ENCODE measurements at places on chromosomes 5 and 9.

- no peak for DNase-seq
These were observed 4.1 kb downstream of the SLC1A1 start for GRCh38 chr9:4494332-4494731.

- no peak for DNase-seq
These were observed 182.9 kb upstream of the MEF2C start for GRCh38 chr5:89065919-89066318.

- no peak for DNase-seq
These were observed 55.8 kb downstream of the ENTREP1 start for GRCh38 chr9:69380811-69381210.

- DNase-seq = no peak
These were observed 947.8 kb downstream of the NR2F1-AS1 start for GRCh38 chr5:92633176-92633575.

GRCh38 chr5:132298298-132299212 is 4.4 kb downstream of the SLC22A4 start:
- DNase-seq = no peak

- no peak for DNase-seq
These were observed 380.4 kb downstream of the PTPRD start for GRCh38 chr9:10232352-10232930.

DNA sequence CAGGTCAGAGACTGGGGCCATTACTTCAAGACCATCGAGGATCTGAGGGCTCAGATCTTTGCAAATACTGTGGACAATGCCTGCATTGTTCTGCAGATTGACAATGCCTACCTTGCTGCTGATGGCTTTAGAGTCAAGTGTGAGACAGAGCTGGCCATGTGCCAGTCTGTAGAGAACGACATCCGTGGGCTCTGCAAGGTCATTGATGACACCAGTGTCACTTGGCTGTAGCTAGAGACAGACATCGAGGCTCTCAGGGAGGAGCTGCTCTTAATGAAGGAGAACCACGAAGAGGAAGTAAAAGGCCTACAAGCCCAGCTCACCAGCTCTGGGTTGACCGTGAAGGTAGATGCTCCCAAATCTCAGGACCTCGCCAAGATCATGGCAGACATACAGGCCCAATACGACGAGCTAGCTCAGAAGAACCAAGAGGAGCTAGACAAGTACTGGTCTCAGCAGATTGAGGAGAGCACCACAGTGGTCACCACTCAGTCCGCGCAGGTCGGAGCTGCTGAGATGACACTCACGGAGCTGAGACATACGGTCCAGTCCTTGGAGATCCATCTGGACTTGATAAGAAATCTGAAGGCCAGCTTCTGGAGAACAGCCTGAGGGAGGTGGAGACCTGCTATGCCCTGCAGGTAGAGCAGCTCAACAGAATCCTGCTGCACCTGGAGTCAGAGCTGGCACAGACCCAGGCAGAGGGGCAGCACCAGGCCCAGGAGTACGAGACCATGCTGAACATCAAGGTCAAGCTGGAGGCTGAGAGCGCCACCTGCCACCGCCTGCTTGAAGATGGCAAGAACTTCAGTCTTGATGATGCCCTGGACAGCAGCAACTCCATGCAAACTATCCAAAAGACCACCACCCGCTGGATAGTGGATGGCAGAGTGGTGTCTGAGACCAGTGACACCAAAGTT is 9.3 kb downstream of the NIPBL start:
- no peak for DNase-seq

GRCh38 chr9:73137914-73138313 is 13.8 kb upstream of the ANXA1 start:
- peak; percentile 42 for DNase-seq

DNA sequence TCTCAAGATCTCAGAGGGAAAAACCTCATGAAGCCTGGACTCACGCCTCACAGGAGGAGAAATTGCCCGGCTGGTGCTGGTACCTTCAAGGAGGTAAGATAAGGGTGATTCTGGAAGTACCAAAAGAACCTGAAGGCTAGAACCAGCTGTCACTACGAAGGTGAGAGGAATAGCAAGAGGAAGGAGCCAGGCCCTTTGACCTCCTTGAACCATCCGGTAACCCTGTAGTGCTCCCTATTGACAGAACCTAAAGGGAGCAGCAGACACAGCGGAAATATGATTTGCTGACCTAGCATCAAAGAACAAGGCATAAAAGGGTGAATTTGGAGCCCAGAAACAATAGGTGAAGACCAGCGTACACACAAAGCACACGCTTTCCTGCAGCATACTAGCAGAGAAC is 92.2 kb downstream of the DOCK8 start:
- no peak for DNase-seq

GRCh38 chr5:106523852-106524251 is 1146.9 kb downstream of the EFNA5 start:
- DNase-seq = no peak

DNA sequence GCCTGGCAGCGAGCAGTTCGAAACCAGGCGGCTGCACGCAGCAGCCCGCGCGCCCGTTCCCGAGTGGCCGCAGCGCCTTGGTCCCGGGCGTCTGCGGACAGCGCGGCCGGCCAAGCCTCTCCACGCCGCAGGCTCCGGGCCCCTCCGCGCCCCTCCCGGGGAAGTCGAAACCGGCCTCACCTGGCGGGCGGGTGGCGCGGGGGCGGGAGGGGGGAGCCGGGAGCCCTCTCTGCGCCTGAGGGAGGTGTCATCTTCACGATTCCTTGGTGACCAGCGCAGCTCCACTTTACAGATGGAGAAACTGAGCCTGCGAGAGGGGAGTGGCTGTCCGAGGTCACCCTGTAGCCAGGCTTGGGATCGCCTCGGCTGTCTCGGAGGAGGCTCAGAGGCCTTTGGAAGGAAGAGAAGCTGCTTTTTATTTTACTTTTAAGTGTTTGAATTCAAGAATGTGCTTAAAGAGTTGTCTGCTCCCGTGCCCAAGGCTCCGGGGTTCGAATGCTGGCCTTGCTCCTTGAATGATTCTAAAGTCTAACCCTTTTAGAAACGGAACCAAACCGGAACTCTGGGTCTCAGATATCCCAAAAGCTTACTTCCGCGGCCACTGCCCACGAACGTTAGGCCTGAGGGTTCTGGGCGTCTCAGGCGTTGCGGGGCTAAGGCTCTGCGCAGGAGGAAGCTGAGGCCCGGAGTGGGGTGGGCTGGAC is 662 bp downstream of the SUSD3 start:
- DNase-seq = no peak

GRCh38 chr5:99715921-99716320 is 787.1 kb upstream of the CHD1 start:
- DNase-seq = no peak

GRCh38 chr5:127863161-127863560 is 160.0 kb downstream of the CCDC192 start:
- DNase-seq = no peak

- DNase-seq = no peak
These were observed 233.0 kb downstream of the CD180 start for GRCh38 chr5:66963559-66963971.

DNA sequence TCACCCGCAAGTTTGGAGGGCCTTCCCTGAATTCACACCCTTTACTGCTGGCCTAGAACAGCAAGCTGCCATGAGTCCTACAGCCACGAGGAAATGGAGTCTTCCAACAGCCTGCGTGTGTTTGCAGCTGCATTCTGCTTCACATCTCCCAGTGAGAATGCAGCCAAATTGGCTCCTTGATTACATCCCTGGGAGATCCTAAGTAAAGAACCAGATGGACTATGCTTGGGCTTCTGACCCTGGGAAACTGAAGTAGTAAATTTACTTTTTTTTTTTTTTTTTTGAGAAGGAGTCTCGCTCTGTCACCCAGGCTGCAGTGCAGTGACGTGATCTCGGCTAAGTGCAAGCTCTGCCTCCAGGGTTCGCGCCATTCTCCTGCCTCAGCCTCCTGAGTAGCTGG is 617.0 kb upstream of the CDH18 start:
- DNase-seq = no peak

DNA sequence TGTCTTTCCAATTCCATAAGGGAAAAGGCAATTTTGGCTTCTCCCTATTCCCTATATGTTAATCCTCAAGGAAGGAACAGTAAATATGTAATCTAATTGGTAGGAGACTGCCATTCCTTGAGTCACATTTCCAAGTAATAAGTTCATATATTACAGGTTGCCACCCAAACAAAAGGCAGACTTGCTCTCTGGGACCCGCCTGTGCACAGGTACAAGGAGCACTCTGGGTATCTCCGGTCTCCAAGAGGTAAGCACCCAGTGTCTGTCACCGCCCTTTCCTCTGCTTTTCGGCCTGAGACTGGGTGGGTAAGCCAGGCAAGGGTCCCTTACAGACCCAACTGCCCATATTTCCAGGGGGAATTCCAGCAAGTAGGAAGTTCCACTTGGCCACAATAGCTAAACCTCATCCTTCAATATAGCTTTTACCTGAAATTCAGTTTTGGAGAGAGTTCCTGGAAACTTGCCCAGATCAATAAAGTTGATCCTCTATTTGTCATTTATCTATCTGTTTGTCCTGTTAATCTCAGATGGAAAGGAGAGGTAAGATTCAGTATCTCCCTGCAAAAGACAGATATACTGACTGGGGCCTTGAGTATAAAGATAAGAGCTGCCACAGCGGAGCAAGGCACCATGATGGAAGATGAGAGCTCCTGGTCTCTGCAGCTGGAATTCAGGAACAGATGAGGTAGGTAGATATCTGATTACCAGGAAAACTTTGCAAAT is 81.8 kb downstream of the SUSD1 start:
- DNase-seq = no peak

DNA sequence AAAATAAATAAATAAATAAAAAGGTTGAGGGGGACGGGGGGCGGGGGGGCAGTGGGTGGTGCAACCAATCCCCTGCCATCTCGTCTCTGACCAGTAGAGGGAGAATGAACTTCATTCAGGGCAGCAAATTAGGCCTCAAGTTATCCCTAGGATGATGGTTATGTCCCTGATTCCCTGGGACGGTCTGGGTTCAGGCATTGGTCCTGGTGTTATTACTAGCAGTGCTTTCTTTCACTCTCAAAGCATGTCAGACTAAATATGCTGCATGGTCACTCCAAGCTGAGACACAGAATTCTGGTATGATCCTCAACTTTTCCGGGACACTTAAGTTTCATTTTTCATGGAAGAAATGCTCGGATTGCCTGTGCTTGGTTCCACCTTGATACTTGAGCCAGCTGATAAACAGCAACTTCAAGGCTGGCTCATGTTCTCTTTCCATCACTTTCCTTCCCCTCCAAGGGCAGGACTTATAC is 59.4 kb downstream of the DAP start:
- no peak for DNase-seq

DNA sequence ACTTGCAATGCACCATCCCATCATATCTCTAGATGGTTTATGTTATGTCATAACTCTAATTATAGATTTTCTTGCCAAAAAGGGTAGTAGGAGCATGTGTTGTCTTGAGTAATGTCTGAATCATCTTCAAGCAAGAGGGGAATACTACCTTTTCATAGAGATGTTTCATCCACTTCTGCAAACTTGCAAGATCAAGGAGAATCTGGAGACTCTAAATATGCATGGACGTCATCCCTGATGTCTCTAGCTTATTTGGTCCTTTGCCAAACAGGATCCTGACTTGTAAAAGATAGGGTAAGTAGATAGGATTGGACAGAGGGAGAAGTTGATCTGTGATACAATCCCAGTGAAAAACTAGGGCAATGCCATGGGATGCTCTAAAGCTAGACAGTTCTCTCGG is 246.5 kb downstream of the DMRTA1 start:
- no peak for DNase-seq

DNA sequence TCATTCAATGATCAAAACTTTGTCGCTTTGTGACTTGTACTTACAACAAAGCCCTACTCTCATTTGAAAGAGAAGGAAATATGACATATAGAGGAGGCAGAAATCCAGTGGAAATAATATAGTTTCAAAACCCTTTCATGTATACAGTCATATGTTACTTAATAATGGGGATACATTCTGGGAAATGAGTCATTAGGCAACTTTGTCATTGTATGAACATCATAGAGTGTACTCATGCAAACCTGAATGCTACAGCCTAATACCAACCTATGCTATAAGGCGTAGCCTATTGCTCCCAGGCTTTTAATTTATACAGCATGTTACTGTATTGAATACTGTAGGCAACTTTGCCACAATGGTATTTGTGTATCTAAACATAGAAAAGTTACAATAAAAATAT is 69.0 kb upstream of the SMC2 start:
- peak; percentile 37 for DNase-seq

DNA sequence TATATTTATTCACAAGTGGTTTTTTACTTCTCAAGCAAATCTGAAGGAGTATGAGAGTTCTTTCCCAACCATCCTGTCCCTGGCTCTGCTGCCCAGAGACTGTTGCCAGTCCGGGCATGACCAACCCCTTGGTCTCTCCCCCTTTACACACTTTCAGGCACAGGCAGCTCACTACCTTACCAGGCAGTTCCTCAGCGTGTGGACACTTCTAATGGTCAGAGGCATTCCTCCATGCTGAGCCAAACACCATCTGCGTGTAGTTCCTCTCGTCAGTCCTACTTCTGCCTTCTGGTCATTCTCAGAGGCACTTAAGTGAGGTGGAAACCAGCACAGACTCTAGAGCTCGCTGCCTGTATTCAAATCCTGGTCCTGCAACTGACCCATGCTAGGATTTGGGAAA is 56.1 kb downstream of the TSTD2 start:
- DNase-seq = no peak

GRCh38 chr5:82319192-82319591 is 41.0 kb upstream of the RPS23 start:
- no peak for DNase-seq

DNA sequence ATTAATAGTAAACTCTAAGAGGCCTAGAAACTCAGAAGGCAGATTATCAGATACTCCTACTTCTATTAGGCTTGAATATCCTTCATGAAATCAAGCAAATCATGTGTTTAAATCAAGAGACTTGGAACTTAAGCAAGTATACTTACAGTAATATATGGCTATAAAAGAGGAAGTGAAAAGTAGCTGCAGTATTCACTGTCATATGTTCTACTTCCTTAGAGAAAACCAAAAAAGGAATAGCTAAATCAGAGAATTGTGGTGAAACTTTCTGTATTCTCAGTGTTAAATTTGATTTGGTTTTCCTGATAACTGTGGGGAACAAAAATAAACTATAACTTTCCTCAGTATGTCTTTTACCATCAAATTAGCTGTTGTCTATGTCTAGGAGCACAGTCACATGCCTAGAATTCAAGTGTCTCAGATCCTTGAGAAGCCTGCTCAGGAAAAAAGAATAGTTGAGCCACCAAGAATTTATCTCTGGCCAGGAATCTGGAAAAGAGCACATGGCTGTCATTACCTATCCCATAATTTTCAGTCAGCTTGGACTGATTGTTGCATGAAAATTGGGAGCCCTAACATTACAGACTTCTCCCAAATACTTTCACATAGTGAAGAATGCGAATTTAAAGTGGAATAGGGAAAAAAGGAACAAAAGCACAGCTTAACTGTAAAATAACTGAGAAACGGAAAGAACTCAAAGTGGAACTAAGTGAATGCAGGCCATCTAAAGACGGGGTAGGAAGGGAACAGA is 1.7 kb downstream of the FKBP15 start:
- DNase-seq = no peak
